Stimulated activated CD4-positive, alpha-beta T cell treated with anti-CD3 and anti-CD28 coated beads, Interleukin-1b, Interleukin-23, amount 100 ng/mL, for 24 hours (primary cell): ENCODE measurements at places on chromosomes 4 and X.

GRCh38 chr4:6703786-6704185 lies 5.9 kb downstream of the MRFAP1L1 start:
- no peak for DNase-seq

GRCh38 chr4:86358257-86358656 lies 1.6 kb downstream of the MAPK10 start:
- DNase-seq: no peak

GRCh38 chrX:71292669-71293365 lies 8.7 kb upstream of the ITGB1BP2 start:
- DNase-seq: no peak

DNA sequence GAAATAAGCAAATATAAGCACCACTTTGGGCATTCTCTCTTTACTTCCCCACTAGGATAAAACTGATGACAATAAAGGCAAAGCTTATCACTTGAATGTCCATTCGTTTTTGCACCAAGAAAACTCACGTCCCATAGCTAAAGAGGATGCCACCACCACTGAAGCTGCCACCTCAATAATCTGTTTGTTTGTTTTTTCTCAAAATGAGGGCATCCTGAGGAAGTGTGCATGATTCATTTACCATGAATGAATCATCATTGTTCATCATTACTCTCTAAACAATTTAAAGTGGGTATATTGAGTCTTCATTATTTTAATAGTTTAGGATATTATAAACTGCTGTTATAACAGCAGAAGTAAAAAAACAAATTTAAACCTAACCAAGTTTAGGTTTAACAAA lies 168.2 kb downstream of the DCTD start:
- no peak for DNase-seq

- DNase-seq: peak; percentile 44
Measured at GRCh38 chr4:38132107-38132673, 172.0 kb downstream of the PTTG2 start.

GRCh38 chrX:73647212-73647611 lies 84.2 kb downstream of the CHIC1 start:
- no peak for DNase-seq

DNA sequence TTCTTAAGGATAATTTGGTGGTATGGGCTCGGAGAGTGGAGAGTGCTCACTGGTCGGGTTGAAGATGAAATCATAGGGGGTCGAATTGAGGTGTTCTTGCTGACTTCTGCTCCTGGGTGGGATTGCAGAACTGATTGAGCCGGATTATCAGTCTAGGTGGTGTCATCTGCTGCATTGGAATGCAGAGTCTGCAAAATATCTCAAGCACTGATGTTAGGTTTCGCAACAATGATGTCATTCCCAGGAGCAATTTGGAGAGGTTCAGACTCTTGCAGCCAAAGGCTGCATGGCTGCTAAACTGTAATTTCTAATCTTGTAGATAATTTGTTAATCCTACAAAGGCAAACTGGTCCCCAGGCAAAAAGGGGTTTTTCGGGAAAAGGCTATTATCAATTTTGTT lies 67.7 kb downstream of the RHOH start:
- DNase-seq: no peak

GRCh38 chr4:118171381-118171780 lies 137.1 kb downstream of the NDST3 start:
- no peak for DNase-seq

GRCh38 chr4:165301833-165302232 lies 25.6 kb upstream of the MSMO1 start:
- no peak for DNase-seq

- DNase-seq: no peak
Measured at GRCh38 chrX:30822068-30822681, 66.9 kb downstream of the TAB3 start.

DNA sequence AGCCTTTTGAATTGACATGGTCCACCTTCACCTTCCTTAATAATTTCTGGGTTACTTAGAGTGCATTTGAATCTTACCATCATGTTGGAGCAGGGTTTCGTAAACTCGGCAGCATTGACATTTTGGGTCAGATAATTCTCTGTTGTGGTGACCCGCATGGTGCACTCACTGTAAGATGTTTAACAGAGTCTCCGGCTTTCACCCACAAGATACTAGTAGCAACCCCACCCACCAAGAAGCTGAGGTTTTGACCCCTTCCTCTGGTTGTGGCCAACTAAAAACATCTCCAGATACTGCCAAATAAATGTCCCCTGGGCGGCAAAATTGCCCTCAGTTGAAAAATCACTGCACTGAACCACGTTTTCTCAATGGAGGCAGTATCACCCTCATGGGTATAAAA lies 62.7 kb downstream of the CHST7 start:
- DNase-seq: no peak

DNA sequence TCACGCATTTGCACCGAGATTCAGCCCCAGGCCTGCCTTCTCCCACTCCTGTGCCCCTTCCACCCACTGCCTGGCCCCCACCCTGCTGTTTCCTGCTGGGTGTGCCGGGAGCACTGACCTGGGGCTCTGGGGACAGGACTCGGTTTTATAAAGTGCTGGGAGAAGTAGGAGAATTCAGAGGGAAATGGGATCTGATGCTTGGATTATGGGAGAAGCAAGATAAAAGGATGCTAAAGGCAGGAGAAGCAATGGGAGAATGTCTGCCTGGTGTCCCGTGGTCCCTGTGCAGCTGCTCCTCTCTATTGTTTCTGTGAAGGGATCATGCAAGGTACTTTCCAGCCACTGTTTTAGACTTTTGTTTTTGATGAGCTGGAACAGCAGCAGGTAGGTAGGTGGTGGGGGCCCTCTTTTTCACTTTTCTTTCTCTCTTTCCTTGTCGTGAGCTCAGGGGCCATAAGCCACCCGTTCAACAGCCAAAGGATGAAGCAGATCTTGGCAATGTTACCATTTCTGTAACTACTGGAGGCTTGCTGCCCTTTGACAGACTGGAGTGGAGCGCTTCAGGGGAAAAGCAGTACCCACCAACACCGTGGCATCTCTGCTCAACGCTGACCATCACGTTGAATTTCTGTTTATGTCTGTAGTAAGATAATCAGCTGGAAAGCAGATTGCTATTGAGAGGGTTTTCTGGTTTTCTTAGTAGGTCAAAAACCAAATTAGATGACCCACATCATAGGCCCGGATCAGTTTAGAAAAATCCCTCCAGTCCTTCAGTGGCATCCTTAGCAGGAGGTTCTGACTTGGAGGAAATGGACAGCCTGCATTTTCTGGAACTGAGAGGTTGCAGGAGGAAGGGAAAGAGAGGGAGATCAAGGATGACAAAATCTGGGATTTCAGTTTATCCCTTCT lies 63.8 kb upstream of the ENPP6 start:
- DNase-seq: no peak

DNA sequence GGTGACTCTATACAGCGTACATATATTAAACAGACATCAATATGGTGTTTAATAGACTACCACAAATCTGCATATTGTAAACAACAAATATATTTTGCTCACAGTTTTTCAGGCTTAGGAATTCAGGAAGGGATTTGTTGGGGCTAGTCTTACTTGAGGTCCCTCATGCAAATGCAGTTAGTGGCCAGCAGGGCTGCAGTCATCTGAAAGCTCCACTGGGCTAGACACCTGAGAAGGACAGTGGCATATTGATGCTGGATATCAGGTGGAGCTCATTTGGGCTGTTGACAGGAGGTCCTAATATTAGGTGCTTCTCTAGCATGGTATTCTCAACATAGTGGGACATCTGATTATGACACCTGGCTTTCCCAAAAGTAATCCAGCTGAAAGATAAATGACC lies 493.8 kb upstream of the PABPC4L start:
- DNase-seq: no peak

GRCh38 chr4:1004557-1005485 lies 6.6 kb upstream of the FGFRL1 start:
- no peak for DNase-seq

DNA sequence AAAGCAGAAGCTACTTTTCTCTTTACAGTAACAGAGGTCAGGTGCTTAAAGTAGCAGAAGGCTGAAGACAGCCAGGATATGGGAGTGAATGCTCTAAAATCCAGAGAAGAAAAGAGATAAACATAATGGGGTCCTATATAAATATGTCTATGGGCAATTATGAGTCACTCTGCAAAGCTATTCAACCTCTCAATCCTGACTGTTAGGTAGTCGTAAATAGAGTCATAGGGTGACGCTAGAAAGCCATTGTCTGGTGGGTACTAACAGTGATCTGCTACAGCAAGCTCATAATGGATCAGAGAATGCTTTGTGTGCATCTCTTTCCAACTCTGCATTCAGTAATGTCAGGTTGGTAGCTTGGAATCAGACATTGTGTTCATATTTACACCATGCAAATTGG lies 53.5 kb upstream of the PDE5A start:
- DNase-seq: no peak
